Umbilical cord (tissue), 2 donors: ENCODE measurements at places on chromosomes 2 and 18.

GRCh38 chr2:196101325-196101991, 32.8 kb upstream of the DNAH7 start:
- peak; percentile 9 for DNase-seq

DNA sequence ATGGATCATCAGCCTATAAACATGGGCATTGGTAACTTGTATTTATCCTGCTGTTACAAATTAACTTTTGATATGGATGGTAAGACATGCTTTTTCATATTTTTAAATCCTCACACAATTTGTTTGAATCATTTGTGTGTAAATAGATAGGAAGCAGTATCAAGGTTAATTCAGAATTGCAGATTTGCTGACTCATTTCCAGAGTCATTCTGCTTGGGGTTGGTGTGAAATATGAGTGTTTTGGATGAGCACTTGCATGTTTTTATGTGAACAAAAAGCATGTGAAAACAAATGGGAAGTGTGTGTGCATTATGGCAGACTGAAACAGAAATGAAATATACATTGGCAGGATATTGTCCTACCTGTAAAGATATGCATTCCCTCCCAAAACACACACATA, 11.8 kb downstream of the CCDC85A start:
- DNase-seq, result no peak

- DNase-seq, result no peak
These were observed 117.5 kb upstream of the SNTG2 start for GRCh38 chr2:833180-833579.

DNA sequence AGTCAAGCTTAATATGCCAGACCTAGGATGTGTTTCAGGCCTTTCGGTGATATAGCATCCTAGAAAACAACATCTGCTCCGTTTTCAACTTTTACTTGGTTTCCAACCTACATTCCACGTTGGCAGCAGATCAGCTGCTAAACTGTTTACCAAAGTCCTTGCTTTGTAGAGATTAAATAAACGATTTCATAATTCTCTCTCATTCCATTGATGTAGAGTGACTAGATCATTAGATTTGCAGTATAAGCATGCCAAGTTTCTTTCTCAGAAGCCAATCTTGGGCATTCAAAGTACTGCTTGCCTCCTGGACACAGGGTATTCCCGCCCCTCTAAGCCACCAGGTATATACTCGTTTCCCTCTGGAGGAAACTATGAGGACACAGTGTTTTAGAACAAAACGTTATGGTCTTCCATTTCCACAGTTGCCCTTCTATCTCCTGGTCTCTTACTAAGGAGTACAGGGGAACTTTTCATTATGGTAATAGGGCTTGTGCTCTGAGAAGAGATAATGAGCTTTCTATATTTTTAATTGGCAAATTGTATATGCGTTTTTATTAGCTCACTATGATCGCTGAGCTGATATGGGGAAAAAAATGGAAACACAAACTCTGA, 10.5 kb upstream of the INSIG2 start:
- no peak for DNase-seq

- no peak for DNase-seq
These were observed 169.3 kb downstream of the SETBP1 start for GRCh38 chr18:44850001-44850400.
